ENCODE measurements at places on chromosomes 11 and 22.

GRCh38 chr22:25741692-25742626 is at the start of gene MYO18B:
MYO18B (plus strand) TSS chr22:25742188; CDS start chr22:25761093, 18,905 bp downstream.
- DNase-seq = no peak

DNA sequence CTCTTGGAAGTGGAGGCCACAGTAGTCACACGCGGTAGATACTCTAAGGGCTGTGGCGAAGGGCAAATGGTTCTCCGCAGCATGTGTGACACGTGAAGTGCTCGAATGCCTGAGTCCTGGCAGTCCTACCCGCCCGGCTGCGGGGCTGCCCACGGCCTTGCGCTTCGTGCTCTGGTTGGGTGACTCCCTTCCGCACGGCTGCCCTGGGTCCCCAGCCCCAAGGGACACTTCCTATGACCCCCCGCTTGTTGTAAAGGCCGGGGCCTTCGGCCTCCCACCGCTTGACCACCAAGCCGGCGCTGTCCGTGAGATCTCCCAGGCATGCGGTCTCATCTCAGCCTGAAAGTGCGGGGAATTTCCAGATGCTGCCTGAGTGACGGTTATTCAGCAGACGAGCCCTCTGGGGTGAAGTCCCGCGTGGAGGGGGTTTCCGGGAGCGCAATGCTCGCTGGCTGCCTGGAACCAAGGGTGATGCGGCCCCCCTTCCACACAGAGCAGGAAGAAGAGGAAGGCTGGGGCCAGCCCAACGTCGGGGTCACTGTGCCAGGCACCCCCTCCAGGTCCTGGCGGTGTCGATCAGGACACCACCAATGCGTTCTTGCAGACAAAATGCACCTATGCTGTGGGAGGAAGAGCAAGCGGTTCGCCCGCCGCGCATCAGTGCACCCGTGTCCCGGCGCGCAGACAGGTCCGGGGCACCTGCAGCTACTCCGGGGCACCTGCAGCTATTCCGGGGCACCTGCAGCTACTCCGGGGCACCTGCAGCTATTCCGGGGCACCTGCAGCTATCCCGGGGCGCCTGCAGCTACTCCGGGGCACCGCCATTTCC is 171.2 kb downstream of the OPCML start:
- no peak for DNase-seq

DNA sequence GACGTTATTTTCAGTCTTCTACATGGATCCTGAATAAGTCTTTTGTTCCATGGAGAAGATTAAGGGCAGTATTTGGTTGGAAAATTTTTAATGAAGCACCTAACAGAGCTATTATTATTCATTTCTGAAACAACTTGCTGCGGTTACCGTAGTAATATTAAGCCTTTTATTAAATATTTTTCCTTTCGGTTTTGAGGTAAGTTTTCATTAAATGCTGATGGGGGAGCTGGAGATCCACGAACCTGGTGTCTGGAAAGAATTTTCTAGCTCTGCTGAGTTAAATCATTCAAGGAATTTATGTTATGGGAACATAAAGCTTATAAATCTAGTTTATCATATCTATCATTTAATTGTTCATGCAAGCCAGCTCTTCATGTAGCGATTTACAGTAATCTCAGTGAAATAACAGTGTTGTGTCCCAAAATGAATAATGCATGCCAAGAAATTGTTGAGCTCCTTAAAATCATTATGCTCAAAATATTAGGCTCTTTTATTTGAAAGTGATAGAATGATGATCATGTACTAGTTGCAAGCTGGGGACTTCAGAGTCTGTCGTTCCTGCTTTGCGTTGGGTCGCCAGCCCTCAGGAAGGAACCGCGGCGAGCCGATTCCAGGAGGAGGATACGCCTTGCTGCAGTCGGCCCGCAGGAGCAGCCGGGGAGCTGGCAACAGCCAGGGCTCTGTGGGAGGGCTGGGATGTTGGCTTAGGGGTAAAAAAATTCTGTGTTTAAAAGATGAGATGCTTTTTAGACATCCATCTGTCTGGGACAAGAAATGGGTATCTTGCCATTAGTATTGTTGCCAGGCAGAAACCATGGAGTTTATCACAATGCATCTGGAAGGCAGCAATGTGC is 83.1 kb downstream of the TBC1D22A start:
- DNase-seq = no peak

GRCh38 chr11:78762105-78762504 is 187.4 kb upstream of the NARS2 start:
- no peak for DNase-seq

GRCh38 chr11:61645179-61645868 is 34.9 kb upstream of the DAGLA start:
- DNase-seq = no peak

DNA sequence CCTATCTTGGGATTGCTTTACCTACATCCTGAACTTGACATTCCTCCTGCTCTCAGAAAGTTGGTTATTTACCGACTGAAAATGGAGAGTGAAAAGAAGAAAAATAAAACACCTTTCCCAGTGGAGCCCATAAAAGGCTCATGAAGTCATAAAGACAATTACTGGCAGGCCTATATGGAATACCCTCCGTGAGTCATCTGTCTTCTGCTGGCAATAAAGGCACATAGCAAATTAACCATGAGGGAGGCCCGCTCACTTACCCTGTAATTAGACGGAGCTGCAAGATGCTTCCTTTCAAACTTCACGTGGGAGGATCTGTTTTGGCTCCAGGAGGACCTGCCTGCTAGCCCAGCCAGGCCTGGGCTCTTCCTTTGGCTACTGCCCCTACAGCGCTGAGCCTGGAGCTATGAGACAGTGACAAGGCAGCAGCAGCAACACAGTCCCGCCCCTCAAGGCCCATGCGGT is 540.4 kb downstream of the BUD13 start:
- no peak for DNase-seq

GRCh38 chr22:29786031-29786430 is 18.9 kb downstream of the UQCR10 start:
- no peak for DNase-seq

DNA sequence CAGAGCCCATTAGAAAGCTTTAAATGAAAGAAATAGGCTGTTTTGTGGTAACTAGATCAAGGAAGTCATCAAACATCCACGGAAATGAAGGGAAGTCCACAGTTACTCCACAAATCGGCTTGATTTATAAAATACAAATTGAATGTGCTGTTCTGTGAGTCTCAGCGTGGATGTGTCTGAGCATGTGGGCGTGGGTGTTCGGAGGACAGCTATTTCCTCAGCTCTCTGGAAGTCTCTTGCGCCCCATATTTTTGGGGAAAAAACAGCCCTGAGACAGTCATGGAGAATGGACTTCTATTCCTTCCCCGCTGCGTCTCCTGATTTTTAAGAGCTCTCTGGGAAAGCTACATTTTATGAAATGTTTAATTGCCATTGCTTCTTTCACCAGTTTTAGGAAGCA is 144.4 kb downstream of the EFCAB6 start:
- DNase-seq = no peak

DNA sequence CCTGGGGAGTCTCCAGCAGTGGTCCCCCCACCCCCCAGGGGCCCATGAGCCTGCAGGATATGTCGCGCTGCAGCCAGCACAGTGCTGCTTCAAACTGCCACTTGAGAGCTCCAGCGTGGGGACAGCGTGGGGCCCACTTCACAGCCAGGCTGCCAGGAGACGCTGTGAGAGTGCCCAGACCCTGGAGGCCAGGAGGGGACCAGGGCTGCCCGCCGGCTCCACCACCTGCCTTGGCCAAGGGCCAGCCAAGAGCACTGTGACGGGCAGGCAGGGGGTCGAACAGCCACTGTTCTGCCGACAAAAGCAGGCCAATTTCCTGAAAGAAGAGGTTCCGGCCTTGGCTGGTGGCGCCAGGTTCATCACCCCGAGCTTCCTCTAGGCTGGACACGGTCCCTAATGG is 60.2 kb downstream of the FLRT1 start:
- DNase-seq = no peak

GRCh38 chr11:16793009-16793408 is 54.6 kb downstream of the C11orf58 start:
- no peak for DNase-seq

- DNase-seq = no peak
These were observed 322.7 kb upstream of the PLET1 start for GRCh38 chr11:112583261-112583893.

- no peak for DNase-seq
These were observed 58.5 kb upstream of the NTM start for GRCh38 chr11:131311776-131312514.

DNA sequence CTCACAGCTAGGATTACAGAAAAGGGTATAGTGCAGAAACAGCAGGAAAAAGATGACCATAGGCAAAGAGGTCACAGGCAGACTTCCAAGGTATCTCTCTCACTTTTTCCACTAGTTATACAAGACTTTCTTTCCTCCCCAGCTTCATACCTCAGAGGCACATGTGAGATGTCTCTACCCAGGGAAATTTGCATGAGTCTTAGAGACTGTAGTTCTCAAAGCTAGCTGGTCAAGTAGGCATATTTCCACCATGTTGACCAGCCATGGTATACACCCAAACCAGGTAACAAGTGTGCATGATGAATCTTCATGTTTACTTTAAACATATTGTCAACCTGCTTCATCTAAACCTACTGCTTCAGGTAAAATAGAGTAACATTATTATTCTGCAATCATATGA is 27.9 kb downstream of the PRMT3 start:
- no peak for DNase-seq

- DNase-seq = no peak
These were observed 12.1 kb upstream of the FCHSD2 start for GRCh38 chr11:73154178-73154577.

- no peak for DNase-seq
These were observed 81.7 kb downstream of the PRCP start for GRCh38 chr11:82818409-82819043.

- no peak for DNase-seq
These were observed 537.4 kb downstream of the MN1 start for GRCh38 chr22:27264184-27264583.

DNA sequence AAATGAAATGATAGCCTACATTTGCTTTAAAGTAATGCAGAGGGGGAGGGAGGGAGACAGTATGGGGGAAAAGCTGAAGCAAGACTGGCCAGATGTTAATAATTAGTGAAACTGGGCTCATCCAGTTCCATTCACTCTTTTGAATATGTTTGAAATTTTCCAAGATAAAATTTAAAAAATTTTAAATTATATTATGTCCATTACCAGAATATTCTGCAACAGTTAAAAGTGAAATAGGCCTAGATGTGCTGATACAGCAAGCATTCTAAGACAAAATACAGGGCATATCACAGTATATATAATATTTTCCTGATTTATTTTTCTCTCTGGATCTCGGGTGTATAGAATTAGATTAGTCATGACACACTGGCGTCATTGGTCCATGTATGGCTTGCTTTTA is 13.6 kb upstream of the ZNRF3 start:
- DNase-seq = no peak

- DNase-seq = no peak
These were observed 70.3 kb upstream of the TP53I11 start for GRCh38 chr11:45021001-45021400.

DNA sequence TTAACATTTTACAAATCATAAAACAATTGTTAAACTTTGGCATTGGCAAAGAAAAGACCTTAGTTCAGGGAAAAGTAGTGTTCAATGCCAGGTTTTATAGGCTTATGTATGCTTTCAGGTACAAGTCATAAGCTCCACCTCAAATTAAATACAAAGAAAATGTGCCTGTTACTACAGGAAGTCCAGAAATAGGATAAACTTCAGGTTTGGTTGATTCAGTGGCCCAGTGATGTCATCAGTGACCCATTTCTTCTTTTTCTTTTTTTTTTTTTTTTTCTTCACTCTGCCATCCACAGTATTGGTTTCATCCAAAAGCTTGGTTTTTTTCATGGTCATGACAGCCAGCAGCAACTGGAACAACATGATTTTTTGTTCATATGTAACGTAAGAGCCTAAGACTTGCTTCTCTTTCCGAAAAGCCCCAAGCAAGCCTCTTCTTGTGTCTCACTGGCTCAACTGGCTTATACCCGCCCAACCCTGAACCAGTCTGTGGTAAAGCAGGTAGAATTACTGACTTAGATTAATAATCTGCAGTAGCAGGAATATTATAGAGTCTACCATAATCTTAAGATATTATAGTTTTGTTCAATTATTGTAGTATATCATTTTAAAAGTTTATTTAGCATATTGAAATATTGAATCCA is 46.2 kb downstream of the TTC17 start:
- DNase-seq = no peak

GRCh38 chr22:17672417-17672991 is 33.9 kb downstream of the BCL2L13 start:
- DNase-seq = peak; percentile 22

GRCh38 chr11:90930252-90930651 is 707.4 kb upstream of the CHORDC1 start:
- no peak for DNase-seq

DNA sequence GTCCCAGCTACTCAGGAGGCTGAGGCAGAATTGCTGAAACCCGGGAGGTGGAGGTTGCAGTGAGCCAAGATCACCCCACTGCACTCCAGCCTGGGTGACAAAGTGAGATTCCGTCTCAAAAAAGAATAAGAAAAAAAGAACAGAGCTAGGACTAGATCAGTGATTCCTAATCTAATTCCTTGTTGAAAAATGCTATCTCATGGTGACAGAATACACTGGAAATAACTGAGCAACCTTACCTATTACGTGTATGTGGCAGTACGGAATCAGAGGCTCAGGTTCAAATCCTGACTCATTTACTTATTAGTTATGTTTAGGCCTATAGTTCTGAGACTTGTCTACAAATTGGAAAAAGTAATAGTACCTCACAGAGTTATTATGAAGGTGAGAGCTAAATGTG is 19.5 kb upstream of the RCE1 start:
- no peak for DNase-seq

DNA sequence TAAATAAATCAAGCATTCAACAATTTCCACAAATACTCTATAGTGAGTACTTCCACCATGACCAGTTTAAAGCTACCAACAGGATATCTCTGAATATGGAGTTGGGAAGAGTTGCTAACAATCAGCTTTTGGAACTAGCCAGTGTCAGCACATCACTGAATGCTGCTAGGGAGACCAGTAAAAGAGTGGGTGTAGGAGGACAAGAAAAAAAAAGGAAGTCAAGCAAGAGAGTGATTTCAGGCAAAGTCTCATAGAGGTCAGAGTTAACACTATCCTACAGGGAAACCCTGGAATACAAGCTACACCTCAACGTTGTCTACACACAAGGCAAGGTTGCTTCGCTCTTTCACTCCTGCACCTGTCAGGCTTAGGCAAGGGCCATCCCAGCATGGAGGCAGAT is 24.2 kb downstream of the EIF3F start:
- DNase-seq = no peak

GRCh38 chr11:64759722-64760719 is at the start of gene PYGM:
PYGM (minus strand) TSS chr11:64759974; CDS start chr11:64759898, 76 bp downstream.
- no peak for DNase-seq

GRCh38 chr11:12790861-12791616 is 116.8 kb downstream of the TEAD1 start:
- no peak for DNase-seq

- no peak for DNase-seq
These were observed 213.1 kb downstream of the LRRC4C start for GRCh38 chr11:41246399-41246745.

GRCh38 chr11:26399336-26399735 is 67.4 kb downstream of the ANO3 start:
- DNase-seq = no peak

- no peak for DNase-seq
These were observed 690 bp downstream of the CKAP5 start for GRCh38 chr11:46845440-46845739.

GRCh38 chr11:126963603-126964363 is 36.8 kb downstream of the KIRREL3 start:
- no peak for DNase-seq
